ENCODE measurements at places on chromosomes 3 and 15.

DNA sequence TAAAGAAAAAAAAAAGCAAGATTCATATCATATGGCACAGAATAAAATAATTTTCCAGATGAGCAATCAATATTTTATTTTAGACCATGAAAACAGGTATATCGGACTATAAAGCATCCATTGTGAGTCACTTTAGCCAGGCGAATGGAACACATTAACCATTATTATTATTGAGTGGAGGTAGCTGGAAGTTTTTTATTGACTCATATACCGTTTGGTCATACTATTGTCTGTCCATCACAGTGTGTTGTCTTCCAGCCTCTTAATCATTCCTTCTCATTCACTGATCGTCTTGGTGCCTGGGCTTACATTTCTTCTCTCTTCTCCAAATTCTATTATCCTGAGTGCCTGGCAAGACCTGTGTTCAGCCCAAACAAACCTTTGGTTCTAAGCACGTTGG lies 634.8 kb downstream of the MECOM start:
- DNase-seq = no peak

DNA sequence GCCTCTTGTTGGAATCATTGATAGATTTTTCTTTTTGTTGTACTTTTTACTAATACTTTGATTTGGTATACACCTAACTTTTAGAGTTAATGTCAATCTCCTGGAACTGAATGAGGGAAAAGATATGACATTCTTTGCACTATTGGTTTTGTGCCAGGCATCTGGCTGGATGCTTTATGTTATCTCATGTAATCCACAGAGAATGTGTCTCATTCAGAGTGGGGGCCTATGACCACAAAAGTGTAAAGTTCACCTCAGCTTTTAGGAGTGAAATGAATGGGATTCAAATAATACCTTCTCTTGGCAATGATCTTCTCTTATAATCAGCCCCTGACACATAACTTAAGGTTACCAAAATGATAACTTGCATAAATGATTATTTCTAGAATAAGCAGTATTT lies 329.1 kb upstream of the ROPN1 start:
- no peak for DNase-seq

GRCh38 chr15:74531144-74531811 lies 9.7 kb upstream of the ARID3B start:
- DNase-seq = no peak

- no peak for DNase-seq
Measured at GRCh38 chr15:71198846-71199245, 83.6 kb downstream of the THSD4 start.

- no peak for DNase-seq
Measured at GRCh38 chr15:90901175-90902039, 1.7 kb upstream of the MAN2A2 start.

- no peak for DNase-seq
Measured at GRCh38 chr15:67405208-67406191, 115.4 kb upstream of the C15orf61 start.

DNA sequence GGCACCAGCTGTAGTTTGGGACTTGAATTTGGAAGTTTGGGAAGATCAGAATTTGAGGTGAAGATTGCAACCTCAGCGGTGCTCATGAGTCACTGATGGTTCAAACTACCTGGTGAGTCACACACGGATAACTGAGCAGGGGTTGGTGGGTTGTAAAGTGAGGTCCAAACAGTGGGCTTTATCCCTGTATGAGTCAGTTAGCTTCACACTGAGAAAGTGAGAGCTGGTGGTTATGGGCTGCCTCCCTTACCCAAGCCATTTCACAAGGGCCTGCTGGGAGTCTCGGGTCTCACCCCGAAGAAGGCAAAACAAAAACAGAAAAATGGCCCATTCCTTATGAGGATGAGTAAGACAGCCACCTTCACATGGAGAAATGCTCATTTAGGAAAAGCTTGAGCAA lies 77.0 kb downstream of the ITGA11 start:
- DNase-seq = no peak

GRCh38 chr3:4581498-4581897 lies 88.3 kb downstream of the ITPR1 start:
- no peak for DNase-seq

DNA sequence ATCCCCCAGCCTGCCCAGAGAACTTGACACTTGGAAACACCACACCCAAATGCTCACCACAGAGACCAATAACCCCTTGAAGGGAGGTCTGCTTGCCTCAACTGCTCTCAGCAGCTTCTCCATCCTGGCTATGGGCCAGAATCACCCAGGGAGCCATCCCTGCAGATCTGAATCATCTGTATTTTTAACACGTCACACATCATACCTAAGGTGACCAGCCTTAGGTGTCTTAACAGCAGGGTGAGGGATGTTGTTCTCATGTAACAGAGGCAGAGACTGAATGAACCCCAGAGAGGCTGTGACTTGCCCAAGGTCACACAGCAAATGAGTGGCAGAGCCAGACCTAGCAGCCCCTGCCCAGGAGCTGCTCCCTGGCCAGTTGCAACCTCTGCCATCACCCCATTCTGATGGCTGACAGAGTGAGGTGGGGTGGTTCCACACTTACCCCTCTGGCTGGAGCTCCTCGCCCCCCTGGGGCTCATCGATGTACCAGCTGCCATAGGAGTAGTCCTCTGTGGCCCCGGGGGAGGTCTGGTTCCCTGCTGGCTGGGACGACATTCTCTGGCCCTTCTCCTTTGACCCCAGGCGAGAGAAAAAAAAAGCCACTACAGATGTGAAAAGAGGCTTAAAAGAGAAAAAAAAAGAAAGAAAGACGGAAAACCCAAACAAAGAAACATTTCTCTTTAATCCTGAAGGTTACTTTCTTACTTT lies 722 bp downstream of the STRA6 start:
- DNase-seq = no peak

GRCh38 chr3:169478566-169479313 lies 184.8 kb downstream of the MECOM start:
- DNase-seq = no peak

DNA sequence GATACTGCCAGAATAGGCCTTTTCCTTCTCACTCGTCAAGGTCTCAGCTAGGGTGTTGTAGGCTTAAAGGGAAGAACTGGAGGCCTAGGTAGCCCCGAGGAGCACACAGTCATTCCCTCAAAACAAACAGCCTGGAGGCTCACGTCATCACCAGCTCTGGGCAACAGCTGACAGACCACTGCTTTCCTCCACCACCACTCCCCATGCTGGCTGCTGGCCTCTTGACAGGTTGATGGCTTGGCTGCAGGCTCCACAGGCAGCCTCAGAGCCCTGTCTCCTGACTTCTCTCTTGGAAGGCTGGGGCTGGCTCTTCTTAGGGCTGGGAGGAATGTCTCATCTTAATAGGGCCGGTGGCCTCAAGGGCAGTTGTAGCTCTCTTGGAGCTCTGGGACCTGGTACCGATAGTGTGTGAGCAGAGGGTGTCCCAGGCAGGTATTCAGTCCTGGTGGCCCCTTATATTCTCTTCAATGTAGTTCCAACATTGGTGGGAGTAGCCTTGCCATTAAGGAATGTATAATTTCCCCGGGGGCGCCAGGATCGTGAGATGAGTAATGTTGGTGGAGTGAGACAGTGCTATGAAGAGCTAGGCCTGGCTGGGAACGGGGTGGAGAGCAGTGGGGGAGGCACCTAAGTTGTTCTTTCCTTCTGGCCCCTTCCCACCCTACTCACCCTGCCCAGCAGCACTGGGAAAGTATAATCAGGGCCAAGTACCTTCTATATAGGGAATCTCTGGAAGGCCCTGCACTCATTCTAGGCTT lies 6.1 kb upstream of the AP2M1 start:
- no peak for DNase-seq

GRCh38 chr3:33578325-33579177 lies 138.3 kb upstream of the UBP1 start:
- DNase-seq = no peak
